ENCODE measurements at places on chromosomes 1 and 21. TPM values are rescaled to one million over a fixed set of nuclear protein-coding genes. Genes with fewer than 3 reads are reported as not detected.

NUDC gene
- total RNA-seq: 58.8 TPM

ADGRB2 gene
- total RNA-seq: 6.9 TPM

FCRLB gene
- total RNA-seq: 1.8 TPM

IL19 gene
- total RNA-seq: not detected

NUF2 gene
- 1.1 TPM for total RNA-seq

PTPRF gene
- total RNA-seq: 46.4 TPM

SPRR2A gene
- total RNA-seq: not detected

LRRC71 gene
- total RNA-seq: not detected

SPRR2D gene
- total RNA-seq: not detected

NBPF4 gene
- total RNA-seq: not detected

PADI4 gene
- total RNA-seq: not detected

FAM43B gene
- total RNA-seq: 0.12 TPM

RCSD1 gene
- 1.7 TPM for total RNA-seq

SPRR2G gene
- total RNA-seq: not detected

PGBD5 gene
- under 0.01 TPM for total RNA-seq

AK4 gene
- total RNA-seq: 16.2 TPM

LYPD8 gene
- not detected for total RNA-seq

COL8A2 gene
- 21.4 TPM for total RNA-seq

KRTAP19-1 gene
- not detected for total RNA-seq

VANGL2 gene
- total RNA-seq: 0.60 TPM

OR6N1 gene
- total RNA-seq: not detected

CSMD2 gene
- total RNA-seq: 0.58 TPM

CFHR1 gene
- total RNA-seq: not detected

UMODL1 gene
- total RNA-seq: not detected

AGL gene
- total RNA-seq: 5.3 TPM

LRRC53 gene
- total RNA-seq: not detected

REN gene
- not detected for total RNA-seq

PLEKHA6 gene
- total RNA-seq: 2.7 TPM

GBP6 gene
- total RNA-seq: not detected

RPE65 gene
- not detected for total RNA-seq

ZYG11A gene
- 0.23 TPM for total RNA-seq

C1orf115 gene
- total RNA-seq: 3.6 TPM

GCSAML gene
- not detected for total RNA-seq

CCDC190 gene
- total RNA-seq: 2.4 TPM

KIF2C gene
- 1.1 TPM for total RNA-seq

EFNA3 gene
- total RNA-seq: 2.3 TPM

CD1E gene
- total RNA-seq: not detected

GBP3 gene
- 18.3 TPM for total RNA-seq

VSIG8 gene
- total RNA-seq: not detected

FMO1 gene
- 4.4 TPM for total RNA-seq

TGFB2 gene
- 1.4 TPM for total RNA-seq

S100A7A gene
- not detected for total RNA-seq

KRTAP7-1 gene
- total RNA-seq: not detected

LDLRAD1 gene
- total RNA-seq: not detected

LAMC1 gene
- total RNA-seq: 1,142 TPM

GON4L gene
- total RNA-seq: 11.3 TPM

CDC14A gene
- 5.0 TPM for total RNA-seq

ZBTB21 gene
- total RNA-seq: 5.0 TPM

C4BPA gene
- not detected for total RNA-seq

GJA5 gene
- total RNA-seq: not detected

SELL gene
- total RNA-seq: 0.26 TPM

CFH gene
- total RNA-seq: 312 TPM

C1orf116 gene
- total RNA-seq: not detected

RHEX gene
- not detected for total RNA-seq

BSND gene
- total RNA-seq: not detected

RHCE gene
- 1.2 TPM for total RNA-seq

TMCO2 gene
- not detected for total RNA-seq

CELSR2 gene
- total RNA-seq: 1.2 TPM

FMN2 gene
- 0.26 TPM for total RNA-seq

MYCBP gene
- total RNA-seq: 7.7 TPM

Data from pericardium fibroblast (primary cell).